Left renal cortex interstitium (tissue), 4 donors: ENCODE measurements at places on chromosomes 13 and 19. TPM values are rescaled to one million over a fixed set of nuclear protein-coding genes. Genes with fewer than 3 reads are reported as not detected.

- DNase-seq, result no peak
Observed at GRCh38 chr19:3178377-3178972, at the start of gene S1PR4. TSS of gene S1PR4 (plus strand) at chr19:3178769. CDS start at chr19:3178793, 24 bp downstream.

DNA sequence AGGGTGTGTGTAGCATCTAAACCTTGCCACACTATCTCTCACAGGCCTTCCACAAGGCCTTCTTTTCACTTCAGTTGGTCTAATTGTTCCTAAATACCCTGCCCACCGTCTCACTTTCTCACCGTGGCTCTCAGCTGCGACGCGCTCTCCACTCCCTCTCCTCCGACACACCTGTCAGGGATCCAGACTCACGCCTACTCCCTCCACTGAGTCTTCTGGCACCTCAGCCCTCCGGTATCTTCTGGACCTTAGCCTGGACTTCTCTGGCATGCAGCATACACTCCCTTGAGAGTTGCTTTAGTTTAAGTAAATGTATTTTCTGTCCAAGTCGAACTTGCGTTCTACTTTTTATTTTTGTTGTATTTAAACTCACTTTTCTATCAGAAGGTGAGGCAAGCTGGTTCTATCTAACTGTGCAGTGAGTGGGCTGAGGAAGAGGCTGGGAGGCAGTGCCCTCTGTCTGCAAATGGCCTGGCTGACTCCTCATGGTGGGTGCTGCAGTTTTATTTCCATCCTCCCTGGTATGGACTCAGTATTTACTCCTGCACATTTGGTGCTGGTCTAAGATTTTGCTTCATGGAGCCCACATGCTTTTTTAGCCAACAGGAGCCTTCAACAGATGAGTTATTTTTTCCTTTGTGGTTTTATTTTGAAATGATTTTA lies 28.5 kb upstream of the ARGLU1 start:
- DNase-seq, result no peak

DNA sequence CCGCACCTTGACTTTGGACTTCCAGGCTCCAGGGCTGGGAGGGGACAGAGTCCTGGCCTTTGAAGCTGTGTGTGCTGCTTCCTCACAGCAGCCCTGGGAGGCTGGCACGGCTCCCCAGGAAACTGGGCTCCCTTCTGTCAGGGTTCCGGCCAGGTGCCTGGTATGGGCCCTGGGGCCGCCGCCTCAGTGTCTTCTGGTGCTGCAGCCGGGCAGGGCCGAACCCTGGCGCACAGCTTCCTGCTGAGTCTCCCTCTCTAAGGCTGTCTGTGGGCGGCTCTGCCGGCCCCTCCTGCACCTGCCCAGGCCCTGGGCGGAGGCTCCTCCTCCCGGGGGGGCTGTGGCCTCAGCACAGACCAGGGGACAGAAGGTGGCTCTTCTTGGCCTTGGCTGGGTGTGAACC lies 32.4 kb downstream of the GPX4 start:
- DNase-seq, result no peak

- no peak for DNase-seq
Observed at GRCh38 chr19:12994701-12995595, at the start of gene NFIX. TSS of gene NFIX (plus strand) at chr19:12995475. CDS start at chr19:12995838, 363 bp downstream.

- DNase-seq, result no peak
Observed at GRCh38 chr13:102291587-102292218, 110.1 kb downstream of the FGF14 start.

DNA sequence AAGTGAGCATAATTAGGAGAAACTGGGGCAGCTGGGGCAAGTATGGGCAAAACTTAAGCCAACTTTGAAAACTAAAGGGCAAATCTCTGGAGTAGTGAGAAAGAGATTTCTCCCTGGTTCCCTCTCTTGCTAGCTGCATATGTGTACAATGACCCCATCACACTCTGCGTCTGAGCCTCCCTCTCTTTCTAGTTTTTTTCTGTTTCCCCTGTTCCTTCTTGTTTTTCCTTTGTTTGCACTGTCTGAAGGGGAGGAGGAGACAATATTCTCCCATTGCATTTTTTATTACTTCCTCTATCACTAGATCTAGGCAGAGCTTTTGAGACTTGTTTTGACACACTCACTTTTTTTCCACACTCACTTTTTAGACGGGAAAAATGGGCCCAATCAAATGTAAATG lies 11.2 kb upstream of the CLDN10 start:
- no peak for DNase-seq

DNA sequence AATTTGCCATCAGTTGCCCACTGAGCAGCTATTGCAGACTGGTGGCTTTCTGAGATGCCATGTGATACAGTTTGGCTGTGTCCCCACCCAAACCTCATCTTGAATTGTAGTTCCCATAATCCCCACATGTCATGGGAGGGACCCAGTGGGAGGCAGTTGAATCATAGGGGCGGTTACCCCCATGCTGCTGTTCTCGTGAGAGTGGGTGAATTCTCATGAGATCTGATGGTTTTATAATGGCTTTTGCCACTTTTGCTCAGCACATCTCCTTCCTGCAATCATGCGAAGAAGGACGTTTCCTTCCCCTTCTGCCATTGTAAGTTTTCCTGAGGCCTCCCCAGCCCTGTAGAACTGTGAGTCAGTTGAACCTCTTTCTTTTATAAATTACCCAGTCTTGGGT lies 34.8 kb upstream of the ANKRD10 start:
- DNase-seq, result no peak

DNA sequence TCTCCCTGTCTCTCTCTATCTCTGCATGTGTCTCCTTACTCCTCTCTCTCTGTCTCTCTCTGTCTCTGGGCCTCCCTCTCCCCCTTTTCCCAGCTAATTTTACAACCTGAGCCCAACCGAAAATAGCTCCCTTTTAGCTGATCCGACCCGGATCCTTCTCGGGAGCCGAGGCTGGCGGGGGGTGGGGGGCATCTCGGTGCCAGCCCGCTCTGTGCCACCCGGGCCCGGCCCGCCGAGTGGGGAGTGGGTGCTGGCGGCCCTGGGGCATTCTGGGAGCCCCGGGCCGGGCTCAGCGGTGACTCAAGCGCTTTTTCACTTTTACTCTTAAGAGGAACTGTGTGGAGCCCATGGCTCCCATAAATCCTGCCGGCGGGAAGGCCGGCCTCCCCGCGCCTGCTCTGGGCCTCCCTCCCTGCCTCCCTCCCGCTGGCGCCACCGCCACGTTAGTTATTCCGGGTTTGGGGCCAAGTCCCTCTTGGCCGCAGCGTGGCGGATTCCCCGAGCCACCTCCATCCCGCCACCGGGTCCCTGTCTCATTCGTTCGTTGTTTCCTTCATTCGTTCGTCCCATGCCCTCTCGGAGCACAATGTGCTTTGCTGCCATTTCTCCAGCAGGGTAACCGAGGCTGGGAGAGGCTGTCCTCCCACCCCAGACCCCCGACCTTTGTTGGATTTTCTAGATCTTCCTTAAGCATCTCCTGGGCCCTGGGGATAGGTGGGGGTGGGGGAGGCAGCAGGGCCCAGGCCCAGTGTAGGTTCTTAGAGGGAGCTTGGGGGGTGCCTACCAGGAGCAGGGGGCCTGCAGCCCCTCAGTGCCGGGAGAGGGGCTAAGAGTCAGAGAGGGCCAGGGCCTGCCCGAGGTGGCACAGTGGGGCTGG lies 3.2 kb downstream of the NFIC start:
- DNase-seq, result no peak

DNA sequence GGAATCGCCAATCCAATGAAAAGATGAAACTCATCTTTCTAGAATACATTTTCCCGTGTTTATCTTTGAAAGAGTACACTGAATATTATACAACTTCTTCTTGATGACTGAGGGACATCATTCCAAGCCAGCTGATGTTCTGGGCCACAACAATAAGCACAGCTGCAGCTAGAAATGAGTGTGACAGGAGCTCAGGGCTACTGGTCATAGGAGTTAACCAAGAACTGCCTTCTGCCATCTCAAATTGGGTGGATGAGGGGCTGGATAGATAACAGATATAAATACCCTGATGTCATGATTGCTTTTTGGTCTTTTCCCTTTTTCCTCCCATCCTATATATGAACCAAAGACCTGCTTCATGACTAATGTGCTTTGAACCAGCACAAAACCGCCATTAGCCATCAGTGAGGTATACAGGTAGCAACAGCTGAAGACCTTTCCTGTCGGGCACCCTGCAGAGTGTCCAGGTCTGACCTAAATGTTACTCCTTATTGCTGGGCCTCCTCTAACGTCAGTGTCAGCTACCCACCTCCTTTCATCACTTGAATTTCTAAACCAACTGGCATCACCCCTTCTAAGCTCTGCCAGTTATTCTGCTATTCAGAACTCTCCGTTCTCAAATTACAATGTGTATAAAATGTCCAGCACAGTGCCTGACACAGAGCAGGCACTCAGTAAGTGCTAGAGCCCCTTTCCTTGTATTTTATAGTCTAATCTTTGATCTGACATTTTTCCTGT lies 178.2 kb downstream of the ENOX1 start:
- no peak for DNase-seq

DNA sequence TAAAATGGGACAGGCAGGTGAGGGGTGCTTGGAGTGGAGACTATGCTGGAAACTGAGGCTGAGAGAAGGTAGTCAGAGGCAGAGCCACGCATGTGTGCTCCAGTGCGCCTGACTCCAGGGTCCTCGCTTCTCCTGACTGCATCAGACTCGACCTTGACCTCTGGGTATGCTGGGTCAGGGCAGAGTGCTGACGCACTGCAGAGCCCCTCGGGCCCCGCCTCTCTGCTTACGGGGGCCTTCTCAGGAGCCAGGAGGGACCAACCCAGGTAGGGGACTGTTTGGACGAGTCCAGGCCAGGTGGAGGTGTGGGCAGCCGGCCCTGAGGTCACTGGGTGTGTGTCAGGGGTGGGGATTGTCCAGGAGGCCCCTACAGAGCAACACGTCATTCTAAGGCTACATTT lies 22.9 kb upstream of the SLC7A10 start:
- no peak for DNase-seq

DNA sequence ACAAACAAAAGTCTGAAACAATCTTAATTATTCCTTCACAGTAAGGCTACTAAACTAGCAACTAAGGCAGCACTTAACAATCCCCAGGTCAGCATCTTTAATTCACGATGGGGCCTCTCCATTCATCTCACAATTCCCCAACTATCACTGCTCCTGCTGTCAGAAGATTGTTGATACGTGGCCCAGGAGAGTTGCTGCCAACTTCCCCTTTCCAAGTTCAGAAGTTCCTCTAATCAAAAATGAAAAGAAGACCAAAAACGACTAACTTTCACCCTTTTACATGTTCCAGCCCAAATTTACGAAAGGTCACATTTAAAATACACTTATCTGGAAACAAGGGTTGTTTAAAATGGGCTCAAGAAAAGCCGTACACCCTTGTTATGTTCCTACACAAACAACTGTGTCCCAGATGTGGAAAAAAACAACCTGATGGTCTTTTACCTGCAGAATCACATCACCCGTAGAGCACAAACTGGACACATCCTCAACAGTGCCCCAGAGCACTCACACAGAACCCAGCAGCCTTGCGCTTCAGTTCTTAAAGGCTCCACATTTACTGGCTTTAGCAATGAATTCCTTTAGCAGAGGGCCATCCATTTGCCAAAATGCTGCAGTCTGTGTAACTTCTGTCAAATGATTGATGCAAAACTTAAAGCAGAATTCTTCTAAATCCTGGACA lies 38.0 kb downstream of the PHF11 start:
- DNase-seq, result no peak

DNA sequence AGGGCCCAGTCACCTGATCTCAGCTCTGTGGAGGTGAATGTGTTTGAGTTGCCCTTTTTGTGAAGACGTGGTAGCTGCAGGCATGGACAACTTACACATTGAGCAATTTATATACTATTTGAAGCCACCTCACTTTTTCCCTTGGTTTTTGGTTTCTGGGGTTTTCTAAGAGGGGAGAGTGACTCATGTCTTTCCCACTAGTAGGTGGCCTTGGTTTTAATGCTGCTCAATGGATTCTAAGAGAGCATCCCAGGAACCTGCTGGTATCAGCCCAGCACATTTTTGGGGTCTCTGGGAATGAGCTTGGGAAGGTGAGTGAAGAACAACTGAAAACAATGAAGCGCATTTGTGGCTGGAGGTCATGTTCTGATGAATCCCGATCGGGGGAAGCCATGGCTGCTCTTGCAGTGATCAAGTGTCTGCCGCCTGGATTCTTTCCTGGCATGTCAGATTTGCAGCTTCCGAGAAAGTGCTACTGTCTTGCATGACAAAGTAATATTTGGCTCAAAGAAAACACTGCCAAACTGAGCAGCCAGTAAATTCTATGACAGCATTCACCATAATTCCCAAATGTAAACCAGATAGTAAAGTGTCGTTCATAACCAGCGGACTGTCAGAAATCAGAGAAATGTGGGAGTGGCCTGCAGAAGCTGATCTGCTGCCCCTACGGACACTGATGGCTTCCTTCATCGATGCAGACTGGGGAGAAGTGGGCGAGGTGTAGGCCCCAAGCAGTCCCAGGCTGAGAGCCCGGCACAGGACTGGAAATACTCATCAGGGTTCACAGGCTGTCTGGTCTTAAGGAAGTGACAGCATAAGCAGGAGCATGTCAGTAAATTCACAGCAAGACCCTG lies 98.7 kb downstream of the COL4A2 start:
- DNase-seq, result no peak

Gene ARHGAP45
- 9.4 TPM for polyA plus RNA-seq

Gene CD22
- polyA plus RNA-seq, result 8.8 TPM

Gene APOC4
- not detected for polyA plus RNA-seq
